ENCODE measurements at places on chromosomes 7 and 10.

DNA sequence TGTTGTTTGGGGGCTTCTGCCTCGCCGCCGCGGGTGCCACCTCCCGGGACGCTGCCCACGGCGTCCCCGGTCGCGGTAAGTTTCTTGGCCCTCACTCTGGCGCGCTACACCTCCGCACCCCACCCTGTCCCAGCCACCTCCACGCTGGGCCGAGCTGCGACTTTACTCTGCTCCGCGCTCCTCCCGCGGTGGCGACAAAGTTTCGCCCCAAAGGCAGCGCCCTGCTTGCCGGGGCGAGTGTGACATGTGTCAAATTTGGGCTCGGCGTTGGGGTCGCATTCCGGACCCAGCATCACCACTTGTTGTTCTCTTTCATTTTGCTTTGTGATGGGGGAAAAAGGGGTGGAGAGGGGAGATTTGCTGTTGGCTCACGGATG, 167.7 kb upstream of the PPP1R3A start:
- DNase-seq: no peak

DNA sequence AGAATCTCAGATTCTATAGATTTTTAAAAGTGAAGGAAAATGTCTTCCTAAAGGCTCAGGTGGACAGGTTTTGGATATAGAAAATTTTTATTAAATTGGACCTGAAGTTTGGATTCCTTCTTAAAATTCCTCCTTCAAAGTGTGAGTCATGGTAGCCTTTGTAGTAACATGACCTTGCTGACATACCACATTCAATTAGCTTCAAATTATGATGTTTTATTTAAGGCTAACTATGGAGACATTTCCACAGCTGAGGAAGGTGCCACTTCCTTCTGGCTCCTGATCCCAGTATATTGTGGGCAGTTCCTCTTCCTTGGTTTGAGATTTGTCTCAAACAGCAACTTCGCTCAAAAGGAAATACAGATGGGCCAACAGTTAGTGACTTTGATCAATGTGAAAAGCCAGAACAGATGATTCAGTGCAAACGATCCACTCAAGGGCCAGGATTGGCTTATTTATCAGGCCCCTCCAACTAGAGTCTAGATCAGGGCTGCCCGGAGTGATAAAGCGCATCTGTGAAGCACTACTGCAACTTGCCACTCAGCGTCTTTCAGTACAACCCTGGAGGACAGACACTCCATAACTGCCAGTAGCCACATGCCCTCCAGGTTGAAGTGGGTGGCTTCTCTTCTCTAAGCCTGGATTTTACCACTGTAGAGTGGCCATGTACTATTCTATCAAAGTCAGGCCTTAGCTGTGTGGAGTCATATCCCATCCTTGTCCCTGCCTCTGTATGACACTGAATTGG, 573.5 kb downstream of the KIF20B start:
- no peak for DNase-seq

DNA sequence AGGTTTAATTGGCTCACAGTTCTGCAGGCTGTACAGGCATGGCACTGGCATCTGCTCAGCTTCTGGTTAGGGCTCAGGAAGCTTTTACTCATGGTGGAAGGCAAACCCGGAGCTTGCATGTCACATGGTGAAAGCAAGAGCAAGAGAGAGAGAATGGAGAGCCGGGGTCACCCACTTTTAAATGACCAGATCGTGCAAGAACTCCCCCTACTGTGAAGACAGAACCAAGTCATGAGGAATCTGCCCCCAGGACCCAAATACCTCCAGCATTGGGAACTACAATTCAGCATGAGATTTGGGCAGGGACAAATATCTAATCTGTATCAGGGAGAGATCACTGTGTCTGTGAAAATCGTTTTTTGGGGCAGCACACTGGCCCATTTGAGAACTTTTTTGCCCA, 110.0 kb upstream of the MYO3A start:
- DNase-seq: no peak

DNA sequence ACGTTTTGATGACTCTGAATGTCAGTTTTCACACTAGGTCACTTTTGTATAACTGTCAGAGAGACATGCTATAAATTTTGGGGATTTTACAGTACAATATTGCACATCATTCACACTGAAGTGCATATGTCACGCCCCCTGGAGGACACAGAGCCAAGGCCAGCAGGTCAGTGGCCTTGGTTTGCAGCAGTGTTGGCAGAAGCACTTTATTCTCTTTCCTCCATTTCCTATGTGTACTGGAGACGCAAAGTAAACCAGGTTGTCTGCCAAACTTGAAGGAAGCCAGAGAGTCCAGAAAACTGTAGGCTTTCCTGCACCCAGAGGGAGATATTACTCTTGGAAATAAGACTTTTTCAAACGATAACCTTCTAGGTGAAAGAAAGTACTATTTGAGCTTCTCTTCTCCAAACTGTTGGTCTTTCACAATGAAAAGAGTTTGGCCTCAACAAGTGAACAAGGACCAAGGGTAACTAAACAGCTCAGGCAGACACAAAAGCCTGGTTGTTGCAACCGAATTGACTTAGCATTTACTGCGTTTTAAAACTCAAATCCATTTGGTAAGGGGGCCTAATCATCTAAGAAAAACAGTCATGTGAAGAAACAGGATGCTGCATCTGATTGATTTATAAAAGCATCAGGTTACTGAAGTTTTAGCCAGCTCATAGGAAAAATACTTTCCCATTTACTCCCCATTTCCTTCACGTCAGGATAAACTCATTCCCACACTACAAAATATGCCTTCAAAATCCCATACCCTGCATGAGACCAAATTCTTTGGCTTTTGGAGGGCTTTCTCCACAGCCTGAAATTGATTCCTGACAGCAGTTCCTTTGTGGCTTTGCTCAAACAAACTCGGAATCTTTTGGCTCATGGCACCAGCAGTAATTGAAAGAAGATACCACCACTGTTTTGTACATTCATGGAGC, 83.0 kb upstream of the SEC61G start:
- peak; percentile 80 for DNase-seq

GRCh38 chr10:124356701-124357560, 61.8 kb downstream of the OAT start:
- DNase-seq: no peak

- DNase-seq: no peak
Measured at GRCh38 chr7:139245401-139245800, 14.4 kb downstream of the UBN2 start.

DNA sequence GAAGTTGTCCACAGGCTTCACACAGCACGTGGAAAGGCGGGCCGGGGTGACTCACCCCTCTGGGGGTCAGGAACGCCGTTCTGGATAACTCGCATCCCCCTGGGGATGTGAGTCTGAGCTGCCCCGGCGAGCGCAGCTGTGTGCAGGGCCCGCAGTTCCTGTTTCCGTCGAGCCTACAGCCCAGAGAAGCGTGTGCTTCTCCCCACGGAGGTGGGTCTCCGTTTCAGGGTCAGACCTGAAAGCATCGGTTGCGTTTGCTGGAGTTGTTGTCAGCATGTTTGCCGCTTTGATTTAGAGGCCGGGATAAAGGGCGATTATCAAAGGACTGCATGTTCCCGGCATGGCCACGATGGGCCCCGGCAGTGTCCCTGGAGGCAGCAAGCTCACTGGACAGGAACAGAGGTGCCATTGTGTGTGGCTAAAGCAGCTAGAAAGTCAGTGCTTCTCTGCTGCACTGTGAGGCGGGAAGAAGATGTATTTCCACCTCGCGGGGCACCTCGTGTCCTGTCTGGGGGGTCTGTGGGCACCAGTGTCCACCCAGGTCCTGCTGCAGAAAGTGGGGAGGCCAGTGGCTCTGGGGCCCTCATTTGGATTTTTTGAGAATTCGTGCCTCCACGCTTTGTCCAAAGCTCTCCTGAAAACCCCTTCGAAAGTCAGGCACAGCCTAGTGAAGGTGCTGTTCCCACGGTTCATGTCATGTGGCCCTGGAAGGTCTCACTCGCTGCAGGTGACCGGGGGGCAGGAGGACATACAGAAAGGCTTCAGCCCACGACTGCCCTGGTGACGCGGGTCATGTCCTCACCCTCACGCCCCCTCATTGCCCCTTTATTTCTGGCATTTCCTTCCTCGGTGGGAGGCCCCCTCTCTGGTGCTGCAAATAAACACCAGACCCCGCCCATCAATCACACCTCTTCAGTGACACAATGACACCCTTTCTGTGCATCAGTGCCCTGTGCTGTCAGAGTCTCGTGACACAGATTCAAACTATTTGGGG, 27.4 kb upstream of the GDI2 start:
- DNase-seq: no peak

- peak; percentile 44 for DNase-seq
Measured at GRCh38 chr7:50552921-50553320, 12.3 kb downstream of the DDC start.

GRCh38 chr7:81780914-81781693, 11.3 kb upstream of the HGF start:
- DNase-seq: no peak

- DNase-seq: no peak
Measured at GRCh38 chr7:30778255-30779025, 7.2 kb downstream of the MINDY4 start.

DNA sequence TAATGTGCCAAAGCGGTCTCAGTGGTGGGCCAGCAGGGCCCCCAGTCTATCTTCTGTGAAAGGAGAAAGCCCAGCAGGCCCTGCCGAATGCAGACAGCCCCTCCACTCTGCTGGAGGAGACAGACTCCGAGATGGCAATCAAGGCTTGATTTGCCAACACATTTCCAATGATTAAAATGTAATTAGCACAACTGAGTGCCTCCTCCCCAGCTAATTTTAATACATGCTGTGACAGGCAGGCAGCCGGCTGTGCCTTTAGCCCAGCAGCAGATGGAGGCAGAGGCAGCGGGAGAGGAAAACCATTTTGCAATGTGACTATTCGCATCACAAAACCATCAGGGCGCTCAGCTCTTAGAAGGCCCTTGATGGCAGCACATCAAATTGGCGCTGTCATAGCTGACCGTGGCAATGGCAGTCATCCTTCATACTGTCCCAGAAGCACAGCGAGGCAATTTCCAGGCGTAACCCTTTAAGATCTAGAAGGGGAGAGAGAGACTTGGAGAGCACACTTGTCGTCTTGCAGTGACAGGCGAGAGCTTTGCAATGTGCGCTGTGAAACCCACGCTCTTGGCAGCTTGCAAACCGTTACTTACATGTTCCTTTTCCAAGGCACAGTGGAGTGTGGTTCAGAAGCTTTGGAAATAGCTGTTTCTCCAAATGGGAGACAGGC, 714.8 kb upstream of the GALNT17 start:
- DNase-seq: no peak

- no peak for DNase-seq
Measured at GRCh38 chr7:105408791-105409410, 20.2 kb upstream of the SRPK2 start.

DNA sequence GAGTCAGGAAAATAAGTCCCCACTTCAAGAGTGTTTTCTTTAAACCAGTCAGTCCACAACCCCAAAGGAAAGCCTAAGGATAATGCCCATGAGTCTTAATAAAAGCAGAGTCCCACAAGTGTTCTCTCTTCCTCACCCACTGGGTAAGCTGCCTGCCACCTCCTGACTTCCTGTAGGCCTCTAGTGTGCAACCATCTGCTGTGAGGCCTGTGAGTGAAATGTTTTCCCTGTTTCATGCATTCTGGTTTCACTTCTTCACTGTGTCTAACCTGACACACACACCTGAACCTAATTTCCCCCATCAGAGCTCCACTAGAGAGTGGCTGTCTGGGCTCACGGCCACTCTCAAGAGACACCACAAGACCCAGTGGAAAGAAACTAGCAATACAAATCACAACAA, 38.9 kb upstream of the GDF10 start:
- DNase-seq: no peak

- peak; percentile 20 for DNase-seq
Measured at GRCh38 chr7:69147631-69148030, 450.6 kb upstream of the AUTS2 start.

DNA sequence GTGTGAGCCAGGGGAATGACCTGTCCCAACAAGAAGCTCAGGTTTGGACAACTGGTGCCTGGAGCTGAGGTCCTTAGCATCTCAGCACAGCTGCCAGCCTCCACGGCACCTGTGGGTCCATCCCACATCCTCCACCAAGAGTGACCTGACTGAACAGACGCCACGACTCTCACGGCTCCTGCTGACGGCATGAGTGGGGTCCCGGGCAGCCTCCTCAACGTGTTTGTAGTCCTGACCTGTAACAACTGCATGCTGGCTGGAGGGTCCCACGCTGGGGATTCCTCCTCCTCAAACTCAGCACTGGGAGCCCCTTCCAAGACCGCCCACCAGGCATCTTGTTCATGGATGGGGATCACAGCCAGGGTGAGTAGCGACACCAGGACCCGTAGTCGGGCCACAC, 36.2 kb downstream of the FAM20C start:
- no peak for DNase-seq

DNA sequence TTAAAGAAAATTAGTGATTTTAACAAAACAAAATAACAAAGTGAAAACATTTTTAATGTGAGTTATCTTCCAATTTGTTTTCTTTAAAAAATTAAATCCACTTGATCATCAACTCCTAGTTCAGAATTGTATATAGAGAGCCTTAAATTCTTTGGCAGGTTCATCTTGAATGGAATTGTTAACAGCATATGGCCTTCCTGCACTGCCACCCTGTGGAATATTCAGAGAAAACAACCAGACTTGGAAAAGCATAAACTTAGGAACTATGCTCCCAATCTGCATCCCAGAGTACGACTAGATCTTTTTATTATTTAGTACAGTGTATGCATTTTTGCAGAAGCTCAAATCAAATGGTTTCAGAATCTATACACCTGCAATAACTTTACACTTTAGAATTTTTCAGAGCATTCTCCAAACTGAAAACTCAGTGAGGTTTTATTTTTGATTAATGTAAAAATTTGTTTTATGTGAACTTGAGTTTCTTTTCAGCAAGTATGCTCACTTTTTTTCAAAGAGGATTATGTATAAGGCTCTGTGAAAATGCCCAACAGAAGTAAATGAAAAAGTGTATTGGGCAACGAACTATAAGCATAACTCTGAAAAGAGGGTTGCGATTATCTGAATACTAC, 44.9 kb upstream of the ANK3 start:
- DNase-seq: peak; percentile 64

- DNase-seq: peak; percentile 17
Measured at GRCh38 chr7:144738708-144739314, 97.0 kb downstream of the TPK1 start.

DNA sequence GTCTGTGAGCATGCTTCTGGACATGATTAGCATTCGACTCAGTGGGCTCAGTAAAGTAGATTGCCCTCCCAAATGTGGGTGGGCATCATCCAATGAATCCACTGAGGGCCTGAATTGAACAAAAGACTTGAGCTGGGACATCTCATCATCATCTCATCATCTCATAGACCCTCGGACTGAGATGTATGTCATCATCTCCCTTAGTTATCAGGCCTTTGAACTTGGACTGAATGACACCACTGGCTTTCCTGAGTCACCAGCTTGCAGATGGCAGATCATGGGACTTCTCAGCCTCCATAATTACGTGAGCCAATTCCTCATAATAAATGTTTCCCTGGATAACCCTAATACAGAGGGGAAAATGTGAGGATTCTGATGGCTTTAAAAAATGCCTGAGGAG, 128.3 kb upstream of the LSM8 start:
- no peak for DNase-seq

- no peak for DNase-seq
Measured at GRCh38 chr7:136884492-136884891, 16.0 kb downstream of the CHRM2 start.
